ENCODE measurements at places on chromosomes 6 and 20.

GRCh38 chr6:137914530-137915193 is 47.6 kb downstream of the TNFAIP3 start:
- peak; percentile 28 for DNase-seq

- no peak for DNase-seq
Observed at GRCh38 chr6:161882196-161882765, 608.4 kb upstream of the AGPAT4 start.

DNA sequence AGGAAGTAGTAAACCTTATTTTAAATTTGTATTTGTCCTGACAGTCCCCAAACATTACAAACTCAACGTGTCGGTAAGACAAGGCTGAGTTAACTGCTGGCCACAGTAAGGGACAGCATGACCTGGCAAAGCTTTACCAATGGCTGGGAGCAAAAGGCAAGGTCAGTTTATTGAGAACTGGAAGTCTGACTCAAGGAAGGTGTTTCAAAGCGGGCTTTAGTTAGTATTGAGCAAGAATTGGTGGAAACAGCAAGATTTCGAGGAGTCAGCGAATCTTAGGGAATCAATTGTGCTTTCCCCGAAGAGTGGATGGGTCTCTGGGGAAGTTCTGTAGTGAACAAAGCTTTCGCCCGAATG is 885 bp upstream of the GZF1 start:
- DNase-seq, result no peak

GRCh38 chr6:42569102-42570028 is 5.5 kb downstream of the UBR2 start:
- no peak for DNase-seq

DNA sequence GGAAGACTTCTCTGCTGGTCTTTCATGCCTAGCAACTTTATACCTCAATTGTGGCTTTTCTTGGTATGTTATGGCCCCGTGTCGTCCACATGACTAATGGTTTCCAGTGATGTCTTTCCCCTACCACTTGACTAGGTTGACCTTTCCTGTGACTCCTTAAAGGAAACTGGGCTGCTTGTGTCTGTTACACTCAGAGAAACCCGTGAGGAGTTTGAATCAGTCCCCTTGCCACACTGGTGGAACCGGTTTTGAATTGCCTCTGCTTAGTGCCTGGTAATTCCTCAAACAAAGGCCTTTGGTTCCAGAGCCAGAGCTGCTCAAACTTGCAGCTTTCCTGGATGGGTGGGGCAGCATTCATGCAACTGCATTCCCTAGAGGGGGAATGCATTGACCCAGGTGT is 21.9 kb downstream of the ECT2L start:
- peak; percentile 10 for DNase-seq

DNA sequence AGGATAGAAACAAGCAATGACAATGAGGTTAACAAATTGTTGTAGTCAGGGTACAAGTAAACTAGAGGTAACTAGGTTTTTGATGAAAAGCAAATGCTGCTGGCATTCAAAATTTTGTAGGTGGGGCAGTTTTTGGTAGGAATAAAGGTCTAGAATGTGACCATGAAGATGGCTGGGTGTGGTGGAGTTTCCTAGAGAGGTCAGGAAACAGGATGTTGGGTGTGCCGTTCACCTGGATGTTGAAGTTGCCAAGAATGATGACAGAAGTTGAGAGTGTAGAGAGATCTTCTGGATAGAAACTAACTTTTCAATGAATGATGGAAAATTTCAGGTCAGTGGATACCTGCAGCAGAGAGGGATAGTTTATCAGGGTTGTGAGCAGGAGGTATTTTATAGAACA is 22.7 kb downstream of the MAPK14 start:
- DNase-seq, result no peak

- peak; percentile 78 for DNase-seq
Observed at GRCh38 chr6:31356216-31356945, 598 bp downstream of the HLA-B start.

DNA sequence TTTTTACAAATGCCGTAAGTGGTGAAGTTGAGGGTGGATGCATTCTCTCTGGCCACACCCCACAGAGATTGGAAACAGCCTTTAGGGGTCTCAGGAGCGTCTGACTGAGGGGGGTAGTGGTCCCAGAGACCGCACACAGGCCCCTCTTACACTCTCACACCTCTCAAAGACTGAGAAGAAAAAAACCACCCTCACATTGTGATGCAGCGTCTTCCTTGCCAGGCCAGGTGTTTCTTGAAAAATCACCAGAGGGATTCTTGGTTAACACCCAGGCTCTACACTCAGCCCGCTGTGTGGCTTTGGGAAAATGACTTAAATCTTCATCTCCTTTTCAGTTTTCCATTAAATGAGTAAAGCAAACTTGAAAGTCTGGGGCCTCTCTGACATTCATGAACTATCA is 115.8 kb upstream of the SPTLC3 start:
- no peak for DNase-seq

Data from B cell (primary cell).